Left lung (tissue), 14 donors: ENCODE measurements at places on chromosomes 1 and 21.

DNA sequence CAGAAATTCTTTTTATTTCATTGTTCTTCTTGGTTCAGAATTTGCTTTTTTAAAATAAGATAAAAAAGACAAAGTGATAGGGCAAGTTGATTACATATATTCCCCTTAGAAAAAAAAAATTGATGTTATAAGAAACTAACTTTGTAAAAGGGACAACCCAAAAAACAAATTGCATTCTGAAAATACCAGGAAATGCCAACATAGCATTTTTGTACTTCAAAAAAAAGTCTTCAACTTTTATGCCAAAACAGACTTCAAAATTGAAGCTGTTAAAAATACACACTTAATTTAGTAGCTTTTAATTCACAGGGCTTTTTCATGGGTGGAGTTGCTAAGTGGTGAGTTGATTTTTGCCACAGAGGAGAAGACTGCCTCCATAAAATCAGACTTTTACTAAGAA is 70.9 kb downstream of the ODF2L start:
- no peak for DNase-seq

- DNase-seq, result no peak
Observed at GRCh38 chr21:42405064-42406013, 1.6 kb downstream of the UBASH3A start.

- DNase-seq, result no peak
Observed at GRCh38 chr1:77467021-77467595, 185.3 kb downstream of the AK5 start.

DNA sequence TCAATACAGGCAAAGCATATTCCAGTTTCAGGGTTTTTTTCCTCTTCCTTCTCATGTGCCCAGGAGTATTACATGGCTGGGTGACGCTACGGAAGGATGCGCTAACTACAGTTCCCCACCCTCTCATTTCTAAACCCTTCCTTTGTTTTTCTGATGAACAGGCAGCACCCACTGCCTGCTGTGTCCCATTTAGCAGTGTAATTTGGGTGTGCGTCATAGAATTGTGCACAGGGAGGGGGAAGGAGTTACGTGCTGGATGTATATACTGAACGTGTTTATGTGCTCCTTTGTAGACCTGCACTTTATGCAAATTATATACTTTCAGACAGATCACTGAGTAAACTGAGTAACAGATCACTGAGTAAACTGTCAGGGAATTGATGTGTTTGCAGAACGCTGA is 44.5 kb downstream of the ELAPOR1 start:
- DNase-seq, result no peak

DNA sequence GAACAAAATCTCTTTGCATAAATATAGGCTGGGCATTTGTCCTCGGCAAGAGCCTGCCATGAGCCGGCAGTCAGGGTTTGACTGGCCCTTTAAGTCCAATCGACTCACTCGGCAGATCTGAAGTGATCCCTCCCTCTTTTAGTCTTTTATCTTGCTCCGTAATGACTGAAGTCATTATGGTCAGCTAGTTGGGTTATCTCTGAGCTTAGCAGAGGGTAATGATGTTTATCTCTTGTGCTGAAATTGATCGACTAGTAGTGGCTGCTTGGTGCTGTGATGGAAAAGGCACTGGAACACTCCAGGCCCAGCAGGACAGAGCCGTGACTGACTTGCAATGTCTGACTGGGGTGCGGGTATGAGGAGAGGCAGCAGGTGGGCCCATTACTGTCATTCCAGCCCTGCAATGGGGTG is 468 bp upstream of the ABCA4 start:
- no peak for DNase-seq

DNA sequence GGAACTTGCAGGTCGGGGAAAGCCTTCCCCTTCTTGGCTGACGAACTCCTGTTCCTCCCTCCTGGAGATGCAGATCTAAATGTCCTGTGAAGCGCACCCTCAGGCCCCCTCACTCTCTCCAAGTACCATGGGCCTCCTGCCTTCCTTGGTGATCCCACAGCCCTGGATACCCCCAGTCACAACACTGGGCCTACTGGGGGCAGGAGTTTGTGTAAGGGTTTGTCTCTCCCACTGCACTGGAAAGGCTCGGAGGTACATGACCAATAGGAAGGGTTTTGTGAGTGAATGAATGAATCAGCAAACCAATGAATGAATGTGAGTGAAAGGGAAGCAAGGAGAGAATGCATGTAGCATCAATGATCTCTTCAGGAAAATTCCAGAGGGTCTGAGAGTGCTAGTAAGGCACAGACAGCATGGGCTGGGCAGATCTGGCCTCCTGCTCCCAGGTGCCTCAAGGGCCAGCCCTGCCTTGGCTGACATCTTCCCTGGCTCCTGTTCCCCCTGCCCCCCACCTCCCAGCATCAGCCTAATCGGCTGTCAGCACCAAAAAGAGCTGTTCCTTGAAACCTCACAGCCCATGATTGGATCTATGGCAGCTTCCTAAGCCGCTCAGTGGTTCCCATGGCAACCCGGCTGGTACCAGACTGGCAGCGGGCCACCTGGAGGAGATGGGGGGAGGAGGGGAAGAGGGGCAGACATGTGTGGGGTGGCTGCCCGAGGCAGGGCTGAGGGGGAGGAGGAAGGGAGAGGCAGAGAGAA is 95.8 kb downstream of the VWA5B1 start:
- peak; percentile 16 for DNase-seq

GRCh38 chr1:229433364-229434004 is 410 bp downstream of the ACTA1 start:
- DNase-seq, result no peak

GRCh38 chr1:77234096-77234495 is 14.9 kb upstream of the PIGK start:
- DNase-seq, result no peak

DNA sequence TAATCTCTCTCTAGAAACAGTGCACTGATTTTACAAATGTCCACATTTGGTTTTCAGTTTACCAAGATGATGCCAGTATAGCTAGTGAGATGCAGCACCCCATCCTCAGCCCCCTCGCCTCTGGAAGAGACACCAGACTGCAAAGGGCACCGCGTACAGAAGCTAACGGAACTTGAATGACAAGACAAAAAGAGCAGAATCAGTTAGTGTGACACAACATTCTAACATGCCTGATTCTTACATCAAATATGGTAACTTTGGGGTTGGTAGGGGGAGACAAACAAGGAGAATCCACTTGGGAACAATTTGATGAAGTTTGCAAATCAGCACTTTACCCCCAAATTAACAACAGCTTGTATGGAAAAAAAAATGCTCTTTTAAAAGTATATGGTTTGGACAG is 4.1 kb upstream of the MAGOH start:
- no peak for DNase-seq

- DNase-seq, result peak; percentile 84
Observed at GRCh38 chr1:94783342-94784189, 36.6 kb upstream of the SLC44A3 start.
